ENCODE measurements at places on chromosomes 2 and 18.

- peaks cover 20% of the 10 kb centered on the region for H3K4me1 ChIP-seq
- no peaks in the 10 kb centered on the region for H3K27me3 ChIP-seq
- H3K4me3 ChIP-seq, result no peak overlapping the region
- H3K27ac ChIP-seq, result no peak overlapping the region
- H3K36me3 ChIP-seq, result no peaks in the 10 kb centered on the region
- DNase-seq, result no peak
These were observed 352.5 kb downstream of the ARHGAP15 start for GRCh38 chr2:143481733-143482132.

DNA sequence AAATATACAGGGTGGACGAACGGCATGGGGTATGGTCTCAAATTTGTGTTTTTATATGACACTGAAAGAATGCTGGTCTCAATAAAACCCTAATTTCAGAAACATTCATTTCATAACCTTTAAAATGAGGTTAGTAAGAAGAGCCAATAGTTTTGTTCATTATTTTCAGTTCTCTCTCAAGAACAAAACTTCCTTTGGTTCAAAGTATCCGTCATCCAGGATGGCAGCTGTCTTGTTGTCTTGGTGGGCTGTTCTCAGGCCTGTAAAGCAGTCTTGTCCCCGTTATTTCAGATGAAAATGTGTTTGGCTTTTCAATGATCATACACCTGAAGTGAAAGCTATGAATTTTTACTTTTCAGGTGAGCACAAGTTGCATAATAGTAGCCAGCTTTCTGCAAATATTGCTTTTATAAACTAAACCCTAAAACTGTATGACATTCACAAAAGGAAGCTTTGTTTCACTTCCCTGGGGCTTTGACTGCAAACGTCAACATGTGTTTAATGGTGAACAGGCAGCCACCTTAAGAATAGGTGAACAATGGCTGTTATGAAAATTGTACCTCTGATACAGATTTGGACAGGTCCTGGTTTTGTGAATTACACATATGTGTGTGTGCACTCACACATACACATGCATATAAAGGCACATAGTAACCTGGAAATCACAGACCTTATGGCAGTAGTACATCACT, 2.6 kb downstream of the IL18RAP start:
- H3K27me3 ChIP-seq, result peaks cover 55% of the 10 kb centered on the region
- H3K4me1 ChIP-seq, result no peaks in the 10 kb centered on the region
- no peak for DNase-seq
- no peak overlapping the region for H3K4me3 ChIP-seq
- no peak overlapping the region for H3K27ac ChIP-seq
- no peaks in the 10 kb centered on the region for H3K36me3 ChIP-seq

GRCh38 chr18:48475635-48476549, 62.9 kb upstream of the CTIF start:
- H3K36me3 ChIP-seq, result no peaks in the 10 kb centered on the region
- peaks cover 2% of the 10 kb centered on the region for H3K27me3 ChIP-seq
- no peak overlapping the region for H3K27ac ChIP-seq
- H3K4me3 ChIP-seq, result no peak overlapping the region
- peaks cover 6% of the 10 kb centered on the region for H3K4me1 ChIP-seq

DNA sequence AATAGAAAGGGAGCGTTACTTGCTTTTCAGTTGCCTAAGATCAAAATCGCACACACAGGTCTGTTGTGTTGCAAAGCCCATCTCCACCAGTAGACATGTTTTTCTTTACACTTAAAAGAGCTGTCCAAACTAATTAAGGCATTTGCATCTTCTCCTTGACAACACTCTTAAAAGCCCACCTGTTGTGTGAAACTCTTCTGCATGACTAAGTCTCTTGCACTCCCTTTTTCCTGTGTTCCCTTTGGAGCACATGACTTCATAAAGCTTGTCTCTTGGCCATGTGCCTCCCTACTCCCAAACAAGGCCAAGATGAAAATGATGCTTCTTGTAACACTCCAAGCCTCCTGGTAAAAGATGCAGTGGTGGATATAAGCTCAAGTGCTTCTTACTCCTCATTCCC, 26.1 kb downstream of the PID1 start:
- no peaks in the 10 kb centered on the region for H3K4me1 ChIP-seq
- H3K4me3 ChIP-seq, result no peak overlapping the region
- no peak overlapping the region for H3K27ac ChIP-seq
- peaks cover 15% of the 10 kb centered on the region for H3K27me3 ChIP-seq

- H3K27me3 ChIP-seq, result no peaks in the 10 kb centered on the region
- H3K4me1 ChIP-seq, result peaks cover 42% of the 10 kb centered on the region
- DNase-seq, result peak; percentile 12
- peaks cover 2% of the 10 kb centered on the region for H3K36me3 ChIP-seq
- H3K4me3 ChIP-seq, result peak overlapping the region; percentile 100
- H3K27ac ChIP-seq, result peak overlapping the region; percentile 97
These were observed 915 bp downstream of the CUL3 start for GRCh38 chr2:224584111-224584784.

GRCh38 chr2:104641786-104642185, 212.1 kb upstream of the POU3F3 start:
- H3K36me3 ChIP-seq, result peaks cover 2% of the 10 kb centered on the region
- H3K27me3 ChIP-seq, result no peaks in the 10 kb centered on the region
- no peak overlapping the region for H3K4me3 ChIP-seq
- H3K4me1 ChIP-seq, result peaks cover 18% of the 10 kb centered on the region

- H3K4me1 ChIP-seq, result peaks cover 18% of the 10 kb centered on the region
- DNase-seq, result no peak
- H3K27me3 ChIP-seq, result peaks cover 3% of the 10 kb centered on the region
- no peaks in the 10 kb centered on the region for H3K36me3 ChIP-seq
These were observed 33.2 kb upstream of the FHOD3 start for GRCh38 chr18:36264283-36264682.

DNA sequence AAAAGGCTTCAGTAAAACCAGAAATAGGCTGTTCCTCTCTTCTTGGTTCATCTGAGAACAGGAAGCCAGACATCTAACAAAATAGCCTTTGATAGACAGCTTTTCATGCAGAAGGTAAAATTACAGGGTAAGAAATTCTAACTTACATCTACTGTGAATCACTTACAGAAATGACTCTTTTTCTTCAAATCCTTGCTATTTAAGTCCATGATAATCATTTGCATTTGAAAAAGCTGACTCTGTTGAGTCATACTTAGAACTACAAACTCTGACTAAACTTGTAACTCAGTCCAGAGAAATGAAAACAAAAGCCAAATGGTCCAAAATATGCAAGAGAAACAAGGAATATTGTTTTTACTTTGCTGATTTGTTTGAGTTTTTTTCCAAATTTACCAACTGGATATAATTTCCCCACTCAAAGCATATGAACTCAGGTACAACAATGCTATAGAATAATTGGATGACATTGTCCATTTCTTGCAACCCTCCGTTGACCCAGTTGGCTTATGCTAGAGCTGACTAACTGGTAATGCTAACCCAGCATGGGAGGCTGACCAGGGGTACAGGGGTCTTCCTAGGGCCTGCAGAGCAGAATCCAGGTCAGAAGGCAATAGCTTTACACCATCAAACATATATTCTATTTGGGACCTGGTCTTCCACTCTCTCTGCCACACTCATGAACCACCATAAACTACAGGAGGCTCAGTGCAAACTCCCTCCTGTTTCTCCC, 18.8 kb upstream of the MREG start:
- no peak overlapping the region for H3K4me3 ChIP-seq
- peaks cover 3% of the 10 kb centered on the region for H3K36me3 ChIP-seq
- no peak overlapping the region for H3K27ac ChIP-seq
- H3K27me3 ChIP-seq, result no peaks in the 10 kb centered on the region

GRCh38 chr2:159098921-159099411, 130.5 kb downstream of the TANC1 start:
- no peak overlapping the region for H3K4me3 ChIP-seq
- DNase-seq, result no peak
- no peaks in the 10 kb centered on the region for H3K27me3 ChIP-seq
- H3K36me3 ChIP-seq, result peaks cover 16% of the 10 kb centered on the region
- peaks cover 13% of the 10 kb centered on the region for H3K4me1 ChIP-seq

DNA sequence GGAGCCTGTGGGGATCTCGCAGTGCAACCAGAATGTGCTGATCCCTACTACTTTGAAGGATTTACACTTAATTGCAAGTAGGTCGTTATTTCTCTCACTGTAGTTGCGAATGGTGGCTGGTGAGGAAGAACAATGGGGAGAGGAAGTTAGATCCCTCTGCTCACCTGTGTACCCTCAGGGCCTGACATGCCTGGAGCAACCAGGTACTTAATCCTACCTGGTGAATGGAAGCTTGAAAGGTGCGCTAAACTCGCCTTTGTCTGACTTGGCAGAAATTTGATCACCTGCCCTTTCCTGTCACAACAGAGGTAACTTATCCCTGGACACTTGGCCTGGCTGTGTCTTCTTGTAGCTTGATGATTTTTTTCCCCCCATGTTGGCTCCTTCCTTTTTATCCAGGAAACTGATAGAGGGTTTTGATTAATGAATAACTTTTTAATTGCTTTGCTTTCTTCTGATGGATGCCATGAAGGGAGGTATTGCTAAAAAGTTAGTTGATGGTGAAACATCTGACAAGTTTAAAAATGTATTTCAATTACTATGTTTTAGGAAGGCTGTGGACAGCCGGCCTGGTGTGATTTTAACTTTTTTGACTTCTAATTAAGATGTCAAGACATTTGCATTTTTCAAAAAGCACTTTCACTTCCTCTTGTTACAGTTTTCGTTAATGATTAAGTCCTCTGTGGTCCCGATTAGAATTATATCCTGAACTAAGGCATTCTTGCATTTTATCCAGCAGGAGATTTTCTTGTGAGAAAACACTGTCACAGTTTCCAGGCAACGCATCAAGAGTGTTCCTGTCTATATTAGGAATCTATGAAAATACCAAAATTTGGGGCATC, 9.2 kb downstream of the SGPP2 start:
- DNase-seq, result no peak
- peaks cover 14% of the 10 kb centered on the region for H3K27me3 ChIP-seq
- no peak overlapping the region for H3K4me3 ChIP-seq
- H3K27ac ChIP-seq, result no peak overlapping the region

- H3K27ac ChIP-seq, result no peak overlapping the region
- no peak overlapping the region for H3K4me3 ChIP-seq
- H3K4me1 ChIP-seq, result peaks cover 38% of the 10 kb centered on the region
- H3K36me3 ChIP-seq, result no peaks in the 10 kb centered on the region
- DNase-seq, result no peak
These were observed 121.0 kb upstream of the SLC39A10 start for GRCh38 chr2:195535911-195536522.

- H3K36me3 ChIP-seq, result no peaks in the 10 kb centered on the region
- H3K27me3 ChIP-seq, result no peaks in the 10 kb centered on the region
- DNase-seq, result no peak
- peaks cover 28% of the 10 kb centered on the region for H3K4me1 ChIP-seq
- H3K27ac ChIP-seq, result peak overlapping the region; percentile 1
- H3K4me3 ChIP-seq, result no peak overlapping the region
These were observed 76.3 kb downstream of the DDX1 start for GRCh38 chr2:15667809-15668556.

DNA sequence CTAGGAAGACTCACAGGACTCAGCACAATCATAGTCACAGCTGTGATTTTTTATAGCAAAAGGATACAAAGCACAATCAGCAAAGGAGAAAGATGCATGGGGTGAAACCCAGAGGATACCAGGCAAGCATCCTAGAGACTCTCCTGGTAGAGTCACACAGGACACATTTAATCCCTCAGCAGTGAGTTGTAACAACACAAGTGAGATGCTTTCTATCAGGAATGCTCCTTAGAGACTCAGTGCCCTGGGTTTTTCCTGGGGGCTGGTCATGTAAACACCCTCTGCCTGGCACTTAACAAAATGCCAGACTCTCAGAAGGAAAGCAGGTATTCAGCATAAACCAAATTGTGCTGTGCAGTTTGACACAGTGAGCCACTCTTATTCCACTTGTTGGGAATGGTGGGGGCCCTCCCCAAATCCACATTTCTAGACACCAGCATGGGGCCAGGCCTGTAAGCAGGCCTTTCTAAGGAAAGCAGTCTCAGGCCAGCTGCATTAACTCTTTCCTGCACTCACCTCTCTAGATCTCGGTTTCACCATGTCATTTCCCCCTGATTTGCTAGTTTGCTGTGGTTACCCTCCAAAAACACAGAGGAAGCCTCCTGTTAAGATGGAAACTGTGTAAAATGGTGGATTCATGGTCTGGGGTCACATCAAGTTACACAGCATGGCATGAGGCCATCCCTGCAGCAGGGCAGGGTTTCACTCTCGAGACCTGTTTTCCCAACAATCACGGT, 16.9 kb upstream of the RNU4ATAC start:
- no peaks in the 10 kb centered on the region for H3K27me3 ChIP-seq
- no peak for DNase-seq
- H3K27ac ChIP-seq, result no peak overlapping the region
- H3K36me3 ChIP-seq, result peaks cover 11% of the 10 kb centered on the region
- peaks cover 7% of the 10 kb centered on the region for H3K4me1 ChIP-seq
